Vagina (tissue), 2 donors: ENCODE measurements at places on chromosomes 13 and 19. TPM values are rescaled to one million over a fixed set of nuclear protein-coding genes. Genes with fewer than 3 reads are reported as not detected.

DNA sequence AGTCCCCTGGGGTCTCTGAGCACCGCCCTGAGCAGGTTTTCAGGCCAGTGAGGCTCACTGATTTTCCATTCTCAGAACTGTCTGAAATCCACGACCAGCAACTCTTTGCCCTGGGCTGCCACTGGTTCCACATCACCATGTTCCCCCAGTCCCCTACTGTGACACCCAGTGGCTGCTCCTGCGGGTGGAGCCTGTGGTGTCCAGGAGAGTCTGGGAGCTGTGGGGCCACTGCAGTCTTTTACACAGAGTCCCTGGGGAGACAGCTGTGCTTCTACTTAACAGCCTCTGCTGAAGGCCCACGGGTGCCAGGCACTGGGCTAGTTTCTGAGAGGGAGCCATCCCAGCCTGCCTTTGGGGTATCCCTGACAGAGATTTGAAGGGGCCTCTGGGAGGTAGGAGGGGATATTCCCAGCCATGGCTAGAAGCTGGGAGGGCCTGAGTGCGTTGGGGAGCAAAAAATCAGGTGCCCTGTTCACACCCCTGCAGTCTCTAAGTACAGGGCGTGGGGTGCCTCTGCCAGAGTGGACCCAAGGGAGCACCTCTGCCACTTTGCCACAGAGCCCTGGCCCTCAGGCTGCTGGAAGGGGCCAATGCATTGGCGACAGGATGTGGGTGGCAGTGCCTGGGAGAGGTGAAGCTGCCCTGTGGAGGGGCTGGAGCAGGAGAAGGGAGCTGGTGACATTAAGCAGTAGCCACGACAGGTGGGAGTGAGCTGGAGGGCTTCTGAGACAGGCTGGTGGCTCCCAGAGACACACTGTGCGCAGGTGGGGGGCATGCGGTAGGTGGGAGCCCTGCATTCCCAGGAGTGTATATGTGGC lies 200.2 kb upstream of the ZNF536 start:
- no peak overlapping the region for H3K4me3 ChIP-seq
- no peaks in the 10 kb centered on the region for H3K36me3 ChIP-seq
- H3K27ac ChIP-seq = no peak overlapping the region
- no peaks in the 10 kb centered on the region for H3K4me1 ChIP-seq
- peak; percentile 82 for DNase-seq

- no peaks in the 10 kb centered on the region for H3K27me3 ChIP-seq
- H3K36me3 ChIP-seq = no peaks in the 10 kb centered on the region
- H3K4me1 ChIP-seq = peaks cover 7% of the 10 kb centered on the region
- H3K27ac ChIP-seq = no peak overlapping the region
- H3K4me3 ChIP-seq = no peak overlapping the region
Measured at GRCh38 chr19:5561559-5561958, 6.2 kb downstream of the TINCR start.

DNA sequence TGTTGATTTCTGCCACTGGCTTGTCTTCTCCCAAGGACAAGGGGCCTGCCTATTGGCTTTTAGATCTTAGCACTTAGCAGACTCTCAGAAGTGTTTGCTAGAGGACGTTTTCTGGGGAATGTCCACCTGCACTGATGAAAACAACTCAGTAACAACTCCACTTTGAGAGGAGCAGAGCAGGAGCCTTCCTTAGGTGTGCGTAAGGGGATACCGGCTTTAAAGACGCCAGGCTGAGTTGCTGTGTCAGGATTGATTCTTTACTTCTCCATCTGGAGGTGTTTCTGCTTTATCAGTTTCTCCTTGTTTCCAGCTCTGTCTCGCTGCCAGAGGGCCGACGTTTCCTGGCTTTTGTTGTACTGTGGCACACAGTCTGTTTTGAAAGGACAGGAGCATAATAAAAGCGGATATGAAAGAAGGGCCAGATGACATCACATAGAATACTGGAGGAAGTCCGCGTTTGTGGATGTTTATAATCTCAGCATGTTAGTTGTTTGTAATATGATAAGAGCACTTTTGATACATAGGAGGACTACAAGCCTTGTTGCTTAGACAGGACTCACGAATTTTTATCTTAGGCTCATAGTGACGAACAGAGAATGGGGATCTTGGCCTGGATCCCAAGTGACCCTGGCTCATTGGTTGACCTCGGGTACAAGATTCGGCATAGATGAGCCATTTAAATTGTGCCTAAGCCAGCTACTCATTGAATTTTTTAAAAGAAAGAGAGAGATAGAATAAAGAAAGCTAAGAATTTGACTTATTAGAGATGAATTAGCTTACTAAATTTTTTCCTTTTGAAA lies 34.6 kb downstream of the COL4A2 start:
- H3K4me1 ChIP-seq = peaks cover 76% of the 10 kb centered on the region
- peak overlapping the region; percentile 31 for H3K4me3 ChIP-seq
- no peak for DNase-seq
- H3K27me3 ChIP-seq = no peaks in the 10 kb centered on the region

DNA sequence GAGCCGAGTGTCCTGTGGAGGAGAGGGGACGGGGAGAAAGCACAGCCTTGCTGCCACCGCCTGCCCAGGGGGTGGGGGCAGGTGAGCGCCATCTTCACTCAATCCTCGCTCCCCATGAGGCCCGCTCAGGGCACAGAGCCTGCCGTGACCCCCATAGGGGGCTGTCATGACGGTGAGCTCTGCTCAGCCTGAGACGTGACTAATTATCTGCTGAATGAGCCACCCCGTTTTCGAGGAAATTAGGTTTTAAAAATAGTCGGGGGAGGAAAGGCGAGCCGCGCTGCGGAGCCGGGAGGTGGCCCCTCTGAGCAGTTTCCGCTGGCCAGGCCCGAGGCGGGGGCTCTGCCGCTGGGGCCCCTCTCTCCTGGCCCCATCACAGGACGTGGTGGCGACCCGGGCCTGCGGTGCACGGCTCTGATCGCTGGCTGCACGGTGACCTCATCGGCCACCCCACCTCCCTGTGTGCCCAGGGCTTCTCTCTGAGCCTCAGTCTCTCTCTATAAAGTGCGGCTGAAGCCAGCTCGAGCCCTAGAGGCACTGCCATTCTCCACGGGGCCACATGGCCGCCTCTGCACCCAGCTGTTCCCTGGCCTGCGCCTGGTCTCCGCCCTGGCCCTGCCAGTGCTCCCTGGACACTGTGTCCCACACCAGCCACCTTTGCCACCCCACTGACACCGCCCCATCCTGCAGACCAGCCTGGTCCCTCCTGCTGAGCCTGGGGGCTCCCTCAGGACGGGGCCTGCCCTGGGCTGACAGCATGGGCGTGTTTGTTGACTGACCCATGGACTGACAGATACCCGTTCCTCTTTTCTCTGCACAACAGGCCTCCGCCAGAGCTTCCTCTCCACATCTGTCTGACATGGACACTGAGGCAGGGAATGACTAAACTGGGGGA lies 28.3 kb downstream of the PIP5K1C start:
- peak overlapping the region; percentile 38 for H3K4me3 ChIP-seq
- no peaks in the 10 kb centered on the region for H3K36me3 ChIP-seq
- H3K27me3 ChIP-seq = no peaks in the 10 kb centered on the region
- peak overlapping the region; percentile 99 for H3K27ac ChIP-seq

- DNase-seq = no peak
- H3K4me3 ChIP-seq = no peak overlapping the region
- H3K4me1 ChIP-seq = peaks cover 5% of the 10 kb centered on the region
- no peaks in the 10 kb centered on the region for H3K36me3 ChIP-seq
Measured at GRCh38 chr13:74443631-74444030, 309.4 kb upstream of the KLF12 start.

- H3K36me3 ChIP-seq = no peaks in the 10 kb centered on the region
- H3K4me1 ChIP-seq = no peaks in the 10 kb centered on the region
- no peak for DNase-seq
- no peak overlapping the region for H3K4me3 ChIP-seq
- H3K27ac ChIP-seq = peak overlapping the region; percentile 52
- no peaks in the 10 kb centered on the region for H3K27me3 ChIP-seq
Measured at GRCh38 chr13:77896977-77897376, 21.7 kb downstream of the EDNRB start.

DNA sequence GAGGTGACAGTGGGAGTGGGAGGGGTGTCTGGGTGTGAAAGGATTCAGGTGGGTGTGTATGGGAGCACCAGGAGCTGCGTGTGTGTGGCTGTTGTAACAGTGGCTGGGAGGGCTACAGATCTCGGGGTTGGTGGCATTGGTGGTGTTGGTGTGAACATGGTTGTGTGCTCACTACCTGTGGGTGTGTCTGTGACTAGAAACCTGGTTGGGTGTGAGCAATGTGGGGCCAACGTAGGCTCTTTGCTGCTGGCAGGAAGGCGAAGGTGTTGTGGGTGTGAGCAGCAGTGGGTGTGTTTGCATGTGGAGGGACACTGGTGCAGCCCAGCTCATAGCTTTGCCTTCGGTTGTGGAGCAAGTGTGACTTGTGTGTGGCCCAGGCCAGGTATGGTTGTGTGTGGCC lies 3.7 kb upstream of the NR2C2AP start:
- no peak overlapping the region for H3K4me3 ChIP-seq
- no peak for DNase-seq

DNA sequence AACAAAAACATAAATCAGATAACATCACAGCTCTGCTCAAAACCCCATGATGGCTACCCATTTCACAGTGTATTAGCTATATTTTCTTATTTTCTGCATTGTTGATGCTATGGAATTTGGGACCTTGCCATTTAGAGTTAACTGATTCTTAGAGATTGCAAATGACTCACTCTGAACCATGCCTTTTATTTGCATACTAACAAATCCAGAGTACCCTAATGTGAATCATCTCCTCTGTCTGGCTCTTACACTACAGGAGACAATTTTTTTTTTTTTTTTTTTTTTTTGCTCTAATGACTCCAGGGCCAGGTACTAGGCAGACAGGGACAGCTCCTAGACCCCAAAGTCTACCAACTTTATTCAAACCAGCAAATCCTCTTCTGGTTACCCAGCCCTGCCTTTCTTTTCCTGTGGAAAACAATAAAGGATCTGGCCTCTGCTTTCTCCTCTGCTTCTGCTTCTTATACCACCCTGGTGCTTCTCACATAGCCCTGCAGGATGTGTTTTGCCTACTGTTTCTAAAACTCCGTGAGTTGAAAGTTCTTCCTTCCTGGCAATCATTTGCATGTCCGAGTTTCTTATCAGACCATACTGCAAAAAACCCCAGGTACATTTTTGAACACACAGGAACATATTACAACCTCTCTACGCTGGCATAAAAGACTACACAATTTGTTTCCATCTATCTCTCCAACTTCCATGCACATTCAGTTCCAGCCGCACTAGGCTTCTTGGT lies 10.6 kb upstream of the ZNF460 start:
- H3K27ac ChIP-seq = no peak overlapping the region
- H3K36me3 ChIP-seq = no peaks in the 10 kb centered on the region
- H3K4me1 ChIP-seq = no peaks in the 10 kb centered on the region
- H3K27me3 ChIP-seq = no peaks in the 10 kb centered on the region
- no peak for DNase-seq
- no peak overlapping the region for H3K4me3 ChIP-seq

DNA sequence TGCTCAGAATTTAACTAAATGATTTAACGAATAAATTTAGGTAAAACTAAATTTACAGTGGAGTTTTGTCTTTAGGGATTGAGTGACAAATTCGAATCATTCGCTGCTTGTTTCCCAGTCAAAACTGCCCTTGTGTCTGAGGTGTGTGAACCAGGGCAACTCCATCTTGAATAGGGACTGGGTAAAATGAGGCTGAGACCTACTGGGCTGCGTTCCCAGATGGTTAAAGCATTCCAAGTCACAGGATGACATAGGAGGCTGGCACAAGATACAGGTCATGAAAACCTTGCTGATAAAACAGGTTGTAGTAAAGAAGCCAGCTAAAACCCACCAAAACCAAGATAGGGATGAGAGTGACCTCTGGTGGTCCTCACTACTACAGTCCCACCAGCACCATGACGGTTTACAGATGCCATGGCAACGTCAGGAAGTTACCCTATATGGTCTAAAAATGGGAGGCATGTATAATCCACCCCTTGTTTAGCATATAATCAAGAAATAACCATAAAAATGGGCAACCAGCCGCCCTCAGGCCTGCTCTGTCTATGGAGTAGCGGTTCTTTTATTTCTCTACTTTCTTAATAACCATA lies 10.2 kb upstream of the ANKRD10 start:
- H3K4me1 ChIP-seq = no peaks in the 10 kb centered on the region
- no peak for DNase-seq
- H3K36me3 ChIP-seq = no peaks in the 10 kb centered on the region

DNA sequence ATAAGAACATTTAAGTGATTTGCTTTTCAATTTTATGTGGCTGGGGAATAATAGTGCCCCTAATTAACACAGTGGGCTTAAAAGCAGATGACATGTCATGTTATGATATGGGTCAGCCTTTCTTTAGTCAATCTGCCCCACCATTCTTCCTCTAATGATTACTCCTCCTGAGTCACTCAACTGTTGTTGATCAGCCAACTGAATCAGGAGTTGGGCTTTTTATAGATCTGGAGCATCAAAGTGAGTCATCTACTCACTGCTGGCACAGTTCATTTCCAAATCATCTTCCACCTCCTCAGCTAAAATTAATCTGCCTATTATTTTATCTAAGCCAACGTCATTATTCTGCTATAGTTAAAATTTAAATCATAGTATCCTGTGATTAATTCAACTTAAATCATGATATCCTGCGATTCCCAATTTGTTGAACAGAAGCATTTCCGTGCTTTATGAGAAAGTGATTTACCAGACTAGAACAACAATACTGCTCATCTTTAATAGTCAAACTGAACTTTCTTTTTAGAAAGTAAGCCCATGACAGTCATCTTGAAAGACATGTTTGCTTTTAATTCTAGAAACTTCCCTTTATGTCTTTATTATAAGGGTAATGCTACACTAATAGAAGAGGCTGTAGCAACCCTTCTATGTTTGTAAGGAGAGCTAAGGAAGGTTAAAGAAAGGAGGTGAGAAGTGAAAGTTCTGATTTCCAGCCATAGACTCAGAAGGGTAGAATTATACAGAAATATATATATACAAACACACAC lies 551.4 kb downstream of the TBC1D4 start:
- no peaks in the 10 kb centered on the region for H3K4me1 ChIP-seq
- H3K36me3 ChIP-seq = no peaks in the 10 kb centered on the region
- no peak for DNase-seq

- peak overlapping the region; percentile 47 for H3K27ac ChIP-seq
- no peaks in the 10 kb centered on the region for H3K27me3 ChIP-seq
- DNase-seq = peak; percentile 31
- H3K36me3 ChIP-seq = no peaks in the 10 kb centered on the region
- peaks cover 8% of the 10 kb centered on the region for H3K4me1 ChIP-seq
Measured at GRCh38 chr13:30038884-30039283, 188.5 kb upstream of the UBL3 start.

- H3K27ac ChIP-seq = no peak overlapping the region
- no peaks in the 10 kb centered on the region for H3K27me3 ChIP-seq
- no peaks in the 10 kb centered on the region for H3K4me1 ChIP-seq
- H3K36me3 ChIP-seq = no peaks in the 10 kb centered on the region
- no peak overlapping the region for H3K4me3 ChIP-seq
Measured at GRCh38 chr19:34806976-34807860, 34.2 kb upstream of the ZNF599 start.

GRCh38 chr19:42086770-42087550 lies 11.0 kb downstream of the ZNF574 start:
- H3K4me1 ChIP-seq = peaks cover 4% of the 10 kb centered on the region
- DNase-seq = no peak

The SIGLECL1 gene
- total RNA-seq = not detected

The MISP3 gene
- total RNA-seq = 2.7 TPM

The NALCN gene
- total RNA-seq = 1.7 TPM

The PRTN3 gene
- total RNA-seq = not detected

The MEF2B gene
- total RNA-seq = not detected
